ENCODE measurements at places on chromosomes 2 and 18.

- DNase-seq, result no peak
Observed at GRCh38 chr2:3041841-3042600, 335.6 kb downstream of the EIPR1 start.

GRCh38 chr18:24395049-24395795, 2.4 kb downstream of the OSBPL1A start:
- DNase-seq, result no peak

DNA sequence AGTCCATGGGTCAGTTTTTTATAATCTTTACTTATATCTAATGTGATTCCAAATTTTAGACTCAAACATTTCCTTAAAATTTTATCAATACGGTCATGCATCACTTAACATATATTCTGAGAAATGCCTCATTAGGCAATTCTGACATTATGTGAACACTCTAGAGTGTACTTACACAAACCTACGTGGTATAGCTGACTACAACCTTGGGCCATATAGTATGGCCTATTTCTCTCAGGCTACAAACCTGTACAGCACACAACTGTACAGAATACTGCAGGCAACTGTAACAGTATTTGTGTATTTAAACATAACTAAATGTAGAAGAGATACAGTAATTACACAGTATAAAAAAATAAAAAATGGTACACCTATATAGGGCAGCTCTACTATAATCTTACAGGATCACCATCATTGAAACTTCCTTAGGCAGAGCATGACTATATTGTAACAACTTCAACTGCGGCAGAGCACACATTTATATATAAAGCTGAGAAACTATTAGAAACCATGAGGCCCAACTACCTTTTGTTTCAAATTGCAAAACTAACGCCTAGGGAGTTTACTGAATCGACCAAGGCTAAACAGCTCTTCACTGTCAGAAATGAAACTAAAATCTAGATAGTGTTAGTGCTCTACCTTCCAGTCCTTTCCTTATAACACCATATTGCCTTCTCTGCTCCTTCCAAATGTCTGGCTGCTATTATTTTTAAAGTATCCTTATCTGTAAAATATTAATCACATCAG, 6.9 kb downstream of the YES1 start:
- DNase-seq, result no peak

DNA sequence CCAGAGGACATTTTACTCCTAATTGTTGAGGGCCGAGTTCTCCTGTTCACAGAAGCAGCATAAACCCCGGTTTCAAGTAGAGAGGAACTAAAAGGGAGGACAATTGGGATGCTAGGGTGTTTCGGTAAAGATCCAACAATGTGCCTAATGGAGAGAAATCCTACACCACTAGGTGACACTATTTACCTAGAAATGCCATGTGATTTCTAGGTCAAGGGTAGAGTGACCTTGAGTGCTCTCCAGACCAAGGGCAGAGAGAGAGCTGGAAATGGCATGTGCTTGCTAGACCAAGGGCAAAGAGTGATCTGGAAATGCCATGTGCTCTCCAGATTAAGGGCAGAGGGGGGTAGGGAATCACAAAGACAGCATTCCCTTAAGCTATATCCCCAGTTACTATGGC, 472.0 kb downstream of the DCDC2C start:
- no peak for DNase-seq

GRCh38 chr2:9336241-9336575, 87.1 kb downstream of the ITGB1BP1 start:
- DNase-seq, result no peak

GRCh38 chr2:127121776-127122176, 14.8 kb upstream of the BIN1 start:
- no peak for DNase-seq

DNA sequence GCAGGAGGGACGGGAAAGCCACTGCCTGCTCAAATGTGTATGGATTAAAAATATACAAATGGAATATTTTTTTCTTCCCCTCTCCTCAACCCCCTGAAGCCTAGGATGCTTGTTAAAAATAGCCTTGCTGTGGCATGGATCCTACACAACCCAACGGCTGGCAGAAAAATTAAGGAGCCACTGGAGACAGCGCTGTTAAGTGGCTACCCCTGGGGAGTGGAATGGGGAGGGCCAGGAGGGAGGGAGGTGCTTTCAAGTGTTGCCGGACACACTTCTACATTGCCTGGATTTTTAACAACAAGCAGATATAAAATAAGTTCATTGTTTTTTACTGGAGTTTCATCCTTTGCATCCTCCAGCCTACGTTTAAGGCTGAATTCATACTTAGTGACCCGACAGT, 66.6 kb downstream of the ZBTB7C start:
- no peak for DNase-seq

- DNase-seq, result no peak
Observed at GRCh38 chr2:155825876-155826275, 506.6 kb downstream of the NR4A2 start.

DNA sequence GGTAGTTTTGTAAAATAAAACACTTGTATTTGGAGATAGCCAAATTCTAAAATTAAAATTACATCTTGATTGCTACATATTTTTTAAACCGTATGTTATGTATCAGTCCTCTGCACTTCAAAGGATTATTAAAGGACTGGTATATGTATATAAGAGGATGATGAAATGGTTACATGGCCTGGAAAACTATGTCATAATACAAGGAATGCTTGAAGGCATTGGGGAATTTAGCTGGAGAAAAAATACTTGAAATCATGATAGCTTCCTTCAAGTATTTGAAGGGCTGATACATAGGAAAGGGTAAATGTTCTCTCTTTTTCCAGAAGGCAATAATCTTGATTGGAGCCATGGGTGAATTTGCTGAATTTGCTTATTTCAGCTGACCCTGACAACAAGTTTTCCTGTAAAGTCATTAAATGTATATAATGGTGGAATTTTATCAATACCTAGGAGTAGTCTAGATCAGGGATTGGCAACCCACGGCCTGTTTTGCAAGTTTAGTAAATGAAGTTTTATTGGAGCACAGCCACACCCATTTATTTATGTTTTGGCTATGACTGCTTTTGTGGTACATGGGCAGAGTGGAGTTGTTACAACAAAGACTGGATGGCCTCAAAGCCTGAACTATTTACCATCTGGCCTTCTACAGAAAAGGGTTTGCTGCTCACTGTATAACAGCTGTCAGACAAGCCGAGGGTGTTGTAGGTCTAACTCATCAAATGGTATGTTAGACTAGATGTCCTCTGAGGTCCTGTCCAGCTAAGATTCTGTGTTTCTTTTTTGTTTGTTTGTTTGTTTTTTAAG, 34.4 kb downstream of the ACYP2 start:
- no peak for DNase-seq

- no peak for DNase-seq
Observed at GRCh38 chr2:127039387-127040031, 67.4 kb downstream of the BIN1 start.

GRCh38 chr2:210503725-210504191, 27.2 kb upstream of the LANCL1 start:
- DNase-seq, result no peak

GRCh38 chr2:129801575-129801974, 177.9 kb upstream of the RAB6C start:
- DNase-seq, result no peak

DNA sequence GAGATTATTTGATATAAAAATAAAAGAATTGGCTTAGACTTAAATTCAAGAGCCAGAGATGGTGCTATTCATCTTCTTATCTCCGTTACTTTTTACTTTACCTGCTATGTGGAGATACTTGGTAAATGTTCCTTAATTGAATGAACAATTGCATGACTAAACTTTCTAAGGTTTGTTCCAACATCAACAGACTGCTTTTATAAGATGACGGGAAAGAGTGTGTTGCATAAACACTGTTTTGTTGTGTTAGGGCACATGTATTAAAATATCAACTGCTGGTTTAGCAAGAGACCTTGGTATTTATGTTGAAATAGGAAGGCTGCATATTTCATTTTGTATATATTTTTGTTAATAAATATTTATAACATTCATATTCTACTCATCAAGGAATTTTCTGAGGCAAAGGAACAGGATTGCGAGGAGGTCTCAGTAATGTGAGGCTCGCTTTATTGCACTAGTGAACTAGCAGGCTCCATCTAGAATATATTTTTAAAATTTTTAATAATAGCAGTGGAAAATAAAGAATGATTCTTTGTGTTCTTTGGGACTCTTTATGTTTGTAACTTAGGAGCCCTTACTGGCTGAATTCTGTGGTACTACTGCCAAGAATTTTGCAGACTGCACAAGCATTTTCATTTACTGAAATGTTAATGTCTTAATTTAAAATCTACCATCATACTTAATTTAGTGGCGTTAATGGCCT, 10.7 kb upstream of the NFE2L2 start:
- DNase-seq, result no peak

GRCh38 chr18:46720092-46720491, 36.8 kb downstream of the ST8SIA5 start:
- DNase-seq, result no peak

DNA sequence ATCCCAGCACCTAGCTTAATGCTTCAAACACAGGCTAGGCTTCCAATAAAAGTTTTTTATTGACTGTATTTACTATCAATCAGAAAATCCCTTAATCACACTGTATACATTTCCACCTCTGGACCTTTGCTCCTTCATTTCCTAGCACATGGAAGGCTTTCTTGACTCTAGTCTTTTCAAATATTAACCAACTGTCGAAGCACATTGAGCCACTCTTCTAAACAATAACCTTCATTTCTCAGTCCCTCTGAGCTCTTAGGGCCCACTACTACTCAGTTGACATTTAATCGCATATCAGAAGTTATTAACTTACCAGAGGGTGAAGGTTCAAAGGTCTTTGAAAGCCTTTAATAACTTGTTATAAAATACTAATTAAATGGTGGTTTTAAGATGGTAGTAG, 37.4 kb downstream of the CERKL start:
- no peak for DNase-seq
